ENCODE measurements at places on chromosomes 3 and 15. TPM values are rescaled to one million over a fixed set of nuclear protein-coding genes. Genes with fewer than 3 reads are reported as not detected.

Gene SAMMSON
- not detected for total RNA-seq

Gene ISLR2
- total RNA-seq = not detected

Gene KNSTRN
- 73.5 TPM for total RNA-seq

Gene NAA50
- total RNA-seq = 125 TPM

DNA sequence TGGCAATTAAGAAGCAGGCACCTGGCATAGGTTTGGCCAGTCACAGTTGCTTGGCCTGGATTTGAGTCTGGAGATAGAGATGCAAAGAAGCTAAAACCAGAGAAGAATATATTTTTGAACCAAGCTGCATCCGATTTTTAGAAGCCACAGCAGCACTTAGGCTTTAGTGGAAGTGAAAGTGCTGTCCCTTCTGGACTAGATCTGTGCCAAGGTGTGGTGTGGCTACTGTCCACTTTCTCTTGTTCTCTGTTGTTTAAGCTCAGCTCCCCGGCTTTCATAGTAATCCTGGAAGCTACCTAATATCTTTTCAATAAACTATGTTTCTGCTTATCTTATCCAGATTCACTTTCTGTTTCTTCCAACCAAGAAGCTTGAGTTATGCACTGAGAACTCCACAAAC lies 183.4 kb upstream of the THRB start:
- H3K4me3 ChIP-seq = no peak overlapping the region
- peaks cover 2% of the 10 kb centered on the region for H3K27me3 ChIP-seq
- no peaks in the 10 kb centered on the region for H3K4me1 ChIP-seq

GRCh38 chr15:33125894-33126537 lies 68.5 kb downstream of the FMN1 start:
- DNase-seq = no peak
- no peaks in the 10 kb centered on the region for H3K36me3 ChIP-seq
- H3K27me3 ChIP-seq = no peaks in the 10 kb centered on the region

DNA sequence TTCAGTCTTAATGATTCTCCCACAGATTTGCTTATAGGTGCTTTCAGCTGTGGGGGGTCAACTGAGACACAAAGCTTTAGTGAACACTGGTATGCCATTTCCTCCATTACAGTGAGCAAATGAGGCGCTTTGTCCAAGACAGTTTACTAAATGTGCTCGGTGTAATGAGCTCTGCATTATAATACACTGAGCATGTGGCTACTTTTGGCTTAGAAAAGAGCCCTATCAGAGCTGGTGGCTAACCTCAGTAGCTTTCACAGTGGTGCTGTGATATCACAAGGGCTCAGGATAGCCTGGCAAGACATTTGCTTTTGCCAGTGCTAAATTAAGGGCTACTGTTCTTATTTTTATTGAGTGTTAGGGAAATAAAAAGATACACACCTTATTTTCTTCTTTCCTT lies 749.7 kb upstream of the ARPP21 start:
- DNase-seq = no peak
- H3K4me1 ChIP-seq = no peaks in the 10 kb centered on the region
- no peaks in the 10 kb centered on the region for H3K27me3 ChIP-seq
- no peak overlapping the region for H3K27ac ChIP-seq
- no peak overlapping the region for H3K4me3 ChIP-seq

- no peak for DNase-seq
- no peak overlapping the region for H3K4me3 ChIP-seq
- H3K27ac ChIP-seq = peak overlapping the region; percentile 55
Measured at GRCh38 chr3:27680517-27681246, 41.4 kb downstream of the EOMES start.

DNA sequence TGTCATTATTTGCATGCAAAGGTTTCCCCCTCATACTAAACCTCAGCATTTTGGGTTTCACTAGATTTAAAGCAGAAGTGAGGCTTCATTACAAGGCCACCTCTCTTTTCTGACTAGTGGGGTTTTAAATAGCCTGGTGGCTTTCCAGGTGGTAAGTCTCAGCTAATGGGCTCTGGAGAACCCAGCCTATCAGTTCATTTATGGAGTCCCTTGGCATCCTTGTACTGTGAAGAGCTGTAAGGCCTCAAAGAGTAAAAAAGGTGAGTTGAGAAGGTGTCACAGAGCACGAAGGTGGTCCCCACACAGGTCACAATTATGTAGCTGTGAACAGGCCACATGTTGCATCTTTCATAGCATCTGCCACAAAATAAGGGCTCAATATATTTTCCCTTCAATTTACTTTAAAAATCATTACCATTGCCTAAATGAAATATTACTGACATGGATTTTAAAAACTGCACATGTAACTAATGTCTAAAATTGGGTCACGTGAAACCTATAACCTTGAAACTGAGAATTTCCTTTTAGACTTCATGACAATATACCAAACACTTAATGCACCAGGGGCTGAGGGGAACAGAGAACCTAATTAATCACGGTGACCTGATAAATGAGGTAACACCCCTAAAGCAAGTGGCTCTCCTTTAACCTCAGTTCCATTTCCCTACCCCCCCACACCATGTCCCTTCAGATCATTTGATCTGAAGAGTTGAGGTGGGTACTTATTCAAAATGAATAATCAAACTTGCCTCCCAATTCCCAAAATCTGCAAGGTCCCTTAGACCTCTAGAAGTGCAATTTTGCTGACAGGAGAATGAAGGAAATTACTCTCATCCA lies 1.3 kb downstream of the NGLY1 start:
- H3K36me3 ChIP-seq = peaks cover 6% of the 10 kb centered on the region
- peak overlapping the region; percentile 85 for H3K4me3 ChIP-seq
- no peak overlapping the region for H3K27ac ChIP-seq
- H3K4me1 ChIP-seq = peaks cover 2% of the 10 kb centered on the region
- no peaks in the 10 kb centered on the region for H3K27me3 ChIP-seq

DNA sequence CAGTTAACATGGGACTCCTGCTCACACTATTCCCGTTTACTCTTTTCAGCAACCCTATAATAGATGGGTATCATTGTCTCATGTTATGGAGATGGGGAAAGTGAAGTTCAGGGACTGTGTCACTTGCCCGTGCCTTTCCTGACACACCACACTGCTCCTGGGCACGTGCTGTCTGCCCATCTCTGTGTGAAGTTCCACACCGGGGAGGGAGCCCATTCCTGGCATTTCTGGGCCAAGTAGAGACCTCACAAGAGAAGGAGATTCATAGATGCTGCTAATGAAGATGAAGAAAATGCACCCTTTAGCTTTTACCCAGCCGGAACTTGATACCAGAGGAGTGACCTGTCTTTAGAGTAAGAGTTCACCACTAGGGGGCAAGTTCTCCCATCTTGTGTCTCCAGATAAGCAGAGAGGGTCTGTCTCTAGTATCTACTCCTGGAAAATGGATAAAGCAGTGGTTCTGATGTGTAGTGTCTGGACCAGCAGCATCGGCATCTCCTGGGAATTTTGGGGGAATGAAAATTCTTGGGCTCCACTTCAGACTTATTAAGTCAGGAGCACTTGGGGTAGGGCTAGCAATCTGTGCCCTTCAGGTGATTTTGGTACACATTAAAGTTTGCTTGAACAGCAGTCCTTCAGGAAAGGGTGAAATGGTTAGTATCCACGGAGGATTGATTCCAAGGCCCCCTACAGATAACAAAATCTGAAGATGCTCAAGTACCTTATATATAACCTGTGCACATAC lies 2.0 kb upstream of the TOPBP1 start:
- H3K27me3 ChIP-seq = no peaks in the 10 kb centered on the region
- H3K36me3 ChIP-seq = no peaks in the 10 kb centered on the region
- peak; percentile 55 for DNase-seq
- H3K4me3 ChIP-seq = no peak overlapping the region
- H3K27ac ChIP-seq = no peak overlapping the region

DNA sequence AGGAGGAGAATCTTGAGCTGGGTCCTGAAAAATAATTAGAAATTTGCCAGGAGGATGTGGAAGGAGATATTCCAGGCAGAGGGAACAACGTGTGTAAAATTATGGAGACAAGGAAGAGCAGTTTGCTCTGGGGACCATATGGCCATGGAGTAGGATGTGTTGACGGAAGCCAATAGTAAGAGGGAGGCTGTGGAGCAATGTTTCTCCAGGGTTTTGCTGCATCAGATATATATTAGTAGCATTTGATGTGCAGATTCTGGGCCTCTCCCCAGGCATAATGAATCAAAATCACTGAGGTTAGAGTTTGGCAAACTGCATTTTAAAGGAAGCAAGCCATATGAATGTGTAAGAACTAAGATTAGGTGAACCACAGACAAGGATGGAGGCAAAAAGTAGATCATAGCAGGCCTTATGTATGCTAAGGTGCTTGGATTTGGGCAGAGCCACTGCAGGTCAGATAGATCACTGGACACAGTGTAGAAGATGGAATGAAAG lies 192.9 kb upstream of the IL12A start:
- no peak overlapping the region for H3K27ac ChIP-seq
- no peaks in the 10 kb centered on the region for H3K27me3 ChIP-seq
- H3K4me3 ChIP-seq = no peak overlapping the region
- H3K36me3 ChIP-seq = no peaks in the 10 kb centered on the region

DNA sequence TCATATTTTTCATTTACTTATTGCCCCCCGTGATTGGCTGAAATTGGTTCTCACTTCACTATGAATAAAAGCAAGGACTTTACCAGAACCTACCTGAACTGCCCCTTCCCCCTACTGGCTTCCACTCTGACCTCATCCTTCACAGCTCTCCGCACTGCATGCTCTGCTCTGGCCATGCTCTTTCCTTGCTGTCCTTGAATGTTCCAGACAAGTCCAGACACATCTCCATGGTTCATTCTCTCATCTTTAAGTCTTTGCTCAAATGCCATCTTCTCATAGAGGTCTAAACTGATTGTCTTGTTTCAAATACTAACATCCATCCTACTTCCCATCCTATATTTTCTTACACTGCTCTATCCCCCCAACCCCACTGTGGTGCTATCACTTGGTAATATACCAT lies 129.4 kb downstream of the CHST2 start:
- no peaks in the 10 kb centered on the region for H3K36me3 ChIP-seq
- no peak overlapping the region for H3K27ac ChIP-seq
- H3K27me3 ChIP-seq = no peaks in the 10 kb centered on the region
- no peak for DNase-seq
- no peaks in the 10 kb centered on the region for H3K4me1 ChIP-seq

- no peaks in the 10 kb centered on the region for H3K27me3 ChIP-seq
- no peak overlapping the region for H3K4me3 ChIP-seq
- H3K36me3 ChIP-seq = no peaks in the 10 kb centered on the region
- H3K4me1 ChIP-seq = no peaks in the 10 kb centered on the region
Measured at GRCh38 chr3:144312702-144313101, 341.1 kb downstream of the DIPK2A start.

- no peak overlapping the region for H3K27ac ChIP-seq
- H3K27me3 ChIP-seq = no peaks in the 10 kb centered on the region
- peaks cover 42% of the 10 kb centered on the region for H3K36me3 ChIP-seq
- H3K4me3 ChIP-seq = no peak overlapping the region
- DNase-seq = no peak
- H3K4me1 ChIP-seq = peaks cover 4% of the 10 kb centered on the region
Measured at GRCh38 chr15:90231028-90232017, 2.4 kb downstream of the CIB1 start.

DNA sequence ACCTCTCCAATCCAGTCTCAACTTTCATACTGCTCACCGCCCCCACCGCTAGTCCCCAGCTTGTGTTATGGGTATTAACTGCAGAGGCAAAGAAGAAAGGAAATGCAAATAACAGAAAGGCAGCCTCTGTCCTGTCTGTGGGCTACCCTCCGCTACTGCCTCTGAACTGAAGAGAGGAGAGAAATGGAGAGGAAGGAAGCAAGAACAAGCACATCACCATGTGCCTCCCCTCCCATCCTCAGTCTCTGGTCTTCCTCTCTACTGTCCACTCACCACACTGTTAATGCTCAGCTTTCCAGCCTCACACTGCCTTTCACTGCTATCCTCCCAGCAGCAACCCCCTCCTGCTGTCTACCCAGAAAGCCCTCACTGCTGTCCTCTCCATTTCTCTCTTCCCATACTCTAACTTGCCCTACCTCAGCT lies 139.0 kb upstream of the SLC2A2 start:
- H3K27me3 ChIP-seq = no peaks in the 10 kb centered on the region
- peaks cover 5% of the 10 kb centered on the region for H3K36me3 ChIP-seq
- H3K4me1 ChIP-seq = peaks cover 2% of the 10 kb centered on the region
- no peak for DNase-seq
- H3K4me3 ChIP-seq = no peak overlapping the region
- no peak overlapping the region for H3K27ac ChIP-seq

DNA sequence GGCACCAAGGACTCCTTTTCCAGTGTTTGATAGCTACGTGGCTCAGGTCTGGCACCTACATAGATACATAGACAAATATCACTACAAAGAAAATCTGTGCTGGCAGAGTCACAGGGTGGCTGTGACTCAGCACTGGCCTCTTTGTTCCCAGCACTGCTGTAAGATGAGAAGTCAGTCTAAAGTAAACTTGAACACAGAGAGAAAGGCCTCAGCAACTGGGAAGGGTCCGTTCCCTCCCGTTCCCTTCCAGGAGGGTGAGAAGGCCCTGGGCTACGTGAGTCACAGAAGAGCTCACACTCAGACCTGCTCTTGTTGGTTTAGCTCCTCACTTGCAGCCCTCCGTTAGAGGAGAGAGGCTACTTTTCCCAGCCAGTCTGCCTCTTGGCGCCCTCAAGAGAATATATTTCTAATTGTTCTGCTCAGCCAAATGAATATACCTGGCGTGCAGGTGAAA lies 23.1 kb downstream of the ANXA2 start:
- no peaks in the 10 kb centered on the region for H3K27me3 ChIP-seq
- no peak overlapping the region for H3K4me3 ChIP-seq
- H3K4me1 ChIP-seq = peaks cover 45% of the 10 kb centered on the region
- peak; percentile 99 for DNase-seq
- H3K36me3 ChIP-seq = peaks cover 44% of the 10 kb centered on the region

DNA sequence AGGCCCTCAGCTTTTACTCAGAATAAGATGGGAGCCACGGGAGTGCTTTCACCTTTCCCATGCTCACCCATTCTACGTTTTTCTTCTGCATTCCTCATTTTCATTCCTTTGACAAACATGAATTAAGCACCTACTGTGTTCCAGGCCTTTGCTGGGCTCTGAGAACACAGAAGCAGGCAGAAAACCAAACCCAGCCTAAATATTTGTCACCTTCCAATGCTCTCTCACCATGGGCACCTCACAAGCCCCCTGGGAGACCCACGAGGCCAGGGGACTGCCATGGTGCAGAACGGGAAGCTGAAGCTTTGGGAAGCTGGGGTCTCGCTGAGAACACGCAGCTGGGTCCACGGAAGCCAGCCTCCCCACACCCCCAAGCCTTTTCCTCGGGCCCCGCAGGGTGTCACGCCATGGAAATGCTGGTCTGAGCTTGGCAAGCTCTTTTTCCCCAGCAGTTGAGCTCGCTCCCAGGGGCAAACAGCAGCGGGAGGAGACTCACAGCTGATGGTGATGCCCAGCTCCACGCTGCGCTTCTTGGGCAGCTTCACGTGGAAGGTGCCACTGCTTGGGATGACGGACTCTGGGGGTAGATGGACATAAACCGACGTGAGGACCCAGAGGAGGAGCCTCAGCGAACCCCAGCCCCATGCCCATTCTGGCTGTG lies 27.7 kb downstream of the GRIP2 start:
- peaks cover 18% of the 10 kb centered on the region for H3K27me3 ChIP-seq
- DNase-seq = no peak
- H3K4me3 ChIP-seq = no peak overlapping the region

- peak overlapping the region; percentile 25 for H3K27ac ChIP-seq
- H3K4me1 ChIP-seq = peaks cover 7% of the 10 kb centered on the region
- no peaks in the 10 kb centered on the region for H3K27me3 ChIP-seq
- DNase-seq = no peak
Measured at GRCh38 chr3:10140996-10141546, 507 bp upstream of the VHL start.
